ENCODE measurements at places on chromosomes 2 and 18. TPM values are rescaled to one million over a fixed set of nuclear protein-coding genes. Genes with fewer than 3 reads are reported as not detected.

GRCh38 chr2:215413484-215413777 lies 22.4 kb downstream of the FN1 start:
- DNase-seq, result no peak

GRCh38 chr2:53303012-53303578 lies 464.5 kb upstream of the CHAC2 start:
- no peak for DNase-seq

- no peak for DNase-seq
Measured at GRCh38 chr2:23499439-23499838, 114.5 kb downstream of the KLHL29 start.

DNA sequence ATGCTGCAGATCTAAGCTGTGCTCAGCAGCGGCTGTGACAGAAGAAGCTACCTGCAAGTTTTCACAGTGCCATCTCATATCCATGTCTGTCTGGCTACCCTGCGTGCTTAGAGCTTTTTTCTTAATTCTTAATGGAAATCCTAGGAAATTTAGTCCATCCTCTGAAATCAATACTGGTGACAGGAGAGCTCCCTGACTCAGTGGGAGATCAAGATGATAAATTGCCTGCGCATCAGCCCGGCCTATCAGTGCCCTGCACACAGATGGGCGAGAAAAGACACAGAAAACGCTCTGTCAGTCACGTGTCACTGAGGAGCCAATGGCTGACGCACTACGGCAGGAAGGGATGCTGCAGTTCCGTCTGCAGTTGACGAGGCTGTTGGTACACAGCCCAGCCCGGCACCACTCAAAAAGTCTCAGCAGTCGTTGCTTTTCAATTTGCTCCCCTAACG lies 819.6 kb upstream of the FSHR start:
- DNase-seq, result peak; percentile 83

DNA sequence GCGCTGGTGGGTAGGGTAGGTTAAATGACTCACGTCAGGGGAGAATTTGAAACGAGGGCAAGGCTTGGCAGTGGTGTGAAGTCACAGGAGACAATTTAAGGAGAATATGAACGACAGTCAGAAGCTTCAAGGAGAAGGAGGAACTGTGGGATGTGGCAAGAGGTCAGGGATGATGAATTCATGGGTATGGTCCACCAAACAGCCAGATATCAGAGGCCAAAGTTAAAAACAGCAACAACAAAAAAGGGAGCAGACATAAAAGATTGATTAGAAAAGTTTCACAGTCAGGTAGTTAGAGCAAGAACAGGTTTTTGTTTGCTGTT lies 1.4 kb upstream of the ZNF396 start:
- no peak for DNase-seq

DNA sequence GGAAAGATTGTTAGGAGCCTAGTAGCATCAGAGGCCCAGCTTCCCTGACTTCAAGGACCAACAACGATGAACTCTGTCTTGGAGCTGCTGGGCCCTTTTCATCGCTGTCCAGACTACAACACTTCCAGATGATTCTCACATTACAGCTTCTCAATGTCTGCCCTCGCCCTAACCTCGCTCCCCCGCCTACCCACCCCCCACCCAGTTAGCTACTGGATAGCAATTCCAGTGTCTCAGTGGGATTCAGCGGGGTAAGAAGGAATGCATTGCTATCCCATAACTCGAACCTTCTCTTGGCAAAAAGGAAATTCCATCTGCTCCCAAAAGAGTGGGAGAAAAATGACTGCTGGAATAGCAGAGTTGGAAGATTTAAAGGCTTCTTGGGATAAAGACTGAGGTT lies 65.0 kb downstream of the RPL37A start:
- no peak for DNase-seq

DNA sequence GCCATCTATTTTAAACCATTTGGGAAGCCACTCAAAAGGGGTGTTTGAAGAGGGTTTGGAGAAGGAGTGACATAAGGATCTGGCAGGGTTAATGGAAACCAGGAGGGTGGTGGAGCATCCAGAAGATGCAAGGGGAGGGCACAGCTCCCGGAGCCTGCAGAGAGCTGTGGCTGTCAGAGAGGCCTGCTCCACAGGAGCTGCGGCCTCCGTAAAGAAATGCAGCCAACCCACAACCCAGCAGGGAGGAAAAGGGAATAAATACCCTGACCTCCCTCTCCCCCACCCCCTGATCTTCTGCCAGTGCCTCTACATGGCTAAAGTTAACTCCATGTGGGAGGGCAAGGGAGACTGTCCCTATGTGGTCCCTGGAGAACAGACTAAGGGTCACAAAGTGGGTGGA lies 567.1 kb upstream of the POU3F3 start:
- DNase-seq, result no peak

DNA sequence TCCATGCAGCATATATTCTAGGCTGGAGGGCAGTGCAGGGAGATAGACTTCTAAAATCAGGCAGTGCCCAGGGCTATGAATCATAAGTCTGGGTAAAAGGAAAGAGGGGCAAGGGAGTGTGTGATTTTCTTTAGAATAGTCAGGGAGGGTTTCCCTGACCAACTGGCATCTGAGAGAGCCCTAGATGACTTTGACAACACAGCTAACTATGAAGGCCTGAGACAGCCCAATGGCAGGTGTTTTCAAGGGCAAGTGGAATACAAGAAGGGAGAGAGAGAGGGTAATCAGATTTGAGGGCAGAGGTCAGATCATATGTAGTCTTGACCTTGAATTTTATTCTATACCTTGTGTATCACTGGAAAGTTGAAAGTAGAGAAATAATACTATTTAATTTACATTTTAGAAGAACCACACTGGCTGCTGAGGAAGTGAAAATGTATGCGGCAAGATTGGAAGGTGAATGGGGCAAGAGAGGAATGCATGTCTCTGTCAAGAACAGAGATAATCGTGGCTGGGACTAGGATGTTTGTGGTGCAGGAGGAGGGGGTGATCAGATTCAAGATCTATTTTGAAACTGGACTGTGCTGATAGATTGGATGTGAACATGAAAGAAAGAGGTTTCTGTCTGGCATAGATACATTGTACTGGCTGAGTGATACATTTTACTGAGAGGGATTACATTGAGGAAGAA lies 1.9 kb upstream of the ITGB6 start:
- DNase-seq, result no peak

DNA sequence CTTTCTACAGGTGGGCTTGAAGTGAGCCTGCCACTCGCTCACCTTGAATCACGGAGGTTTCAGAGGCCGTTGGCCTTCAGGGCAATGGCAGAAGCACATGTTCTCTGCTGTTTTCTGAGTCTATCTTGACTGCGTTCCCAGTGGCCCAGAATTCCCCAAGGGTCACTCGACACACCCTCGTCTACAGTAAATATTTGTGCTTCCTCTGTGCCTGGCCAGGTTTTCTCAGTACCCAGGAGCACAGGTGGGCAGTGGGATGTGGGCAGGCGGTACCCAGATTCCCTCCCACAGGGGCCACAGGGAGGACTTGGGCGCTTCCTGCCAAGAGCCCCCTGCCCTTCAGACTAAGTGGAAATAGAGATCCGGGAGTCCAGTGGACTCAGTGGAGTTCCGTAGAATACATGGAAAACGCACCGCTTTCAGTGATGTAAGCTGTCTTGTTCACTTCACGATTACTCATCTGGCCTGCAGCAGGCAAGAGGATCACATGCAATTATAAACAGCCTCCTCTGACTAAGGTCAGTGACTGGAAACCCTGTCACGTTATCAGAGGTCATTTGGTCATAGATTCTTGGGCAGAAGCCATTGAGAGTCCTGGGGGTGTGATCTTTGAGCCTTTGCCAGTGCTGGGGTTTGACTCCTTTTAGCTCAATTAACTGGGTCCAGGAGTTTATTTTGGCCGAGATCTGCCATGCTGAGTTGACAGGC lies 179.8 kb downstream of the NEDD4L start:
- no peak for DNase-seq

DNA sequence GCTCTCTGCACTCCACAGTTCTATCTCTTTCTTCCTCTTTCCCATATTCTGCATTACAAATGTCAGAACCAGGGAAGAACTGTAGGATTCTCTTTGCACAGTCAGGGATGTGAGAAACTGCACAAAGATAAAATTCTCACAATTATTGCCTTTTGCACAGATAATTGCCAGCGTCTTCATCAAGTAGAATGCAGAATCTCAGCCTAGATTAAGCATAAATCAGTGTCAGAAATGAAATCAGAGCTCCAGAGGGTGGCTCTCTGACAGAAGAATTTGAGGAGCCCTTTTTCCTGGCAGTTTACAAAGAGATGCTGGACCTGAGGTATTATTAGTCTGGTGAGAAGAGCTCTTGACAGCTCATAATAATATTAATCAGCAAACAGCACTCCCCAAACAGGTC lies 173.1 kb downstream of the PTH2R start:
- no peak for DNase-seq

DNA sequence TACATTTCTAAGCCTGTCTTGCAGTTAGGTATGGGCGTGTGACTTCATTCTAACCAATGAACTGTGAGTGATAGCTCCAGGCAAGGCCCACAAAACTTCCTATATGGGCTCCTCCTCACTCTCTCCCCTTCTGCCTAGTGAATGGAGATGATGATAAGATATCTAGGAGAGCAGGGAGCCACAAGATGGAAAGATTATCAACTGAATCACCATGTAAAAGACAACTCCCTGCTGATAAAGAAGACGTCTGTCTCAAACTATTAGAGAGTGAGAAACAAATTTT lies 237.1 kb downstream of the GPD2 start:
- DNase-seq, result no peak

DNA sequence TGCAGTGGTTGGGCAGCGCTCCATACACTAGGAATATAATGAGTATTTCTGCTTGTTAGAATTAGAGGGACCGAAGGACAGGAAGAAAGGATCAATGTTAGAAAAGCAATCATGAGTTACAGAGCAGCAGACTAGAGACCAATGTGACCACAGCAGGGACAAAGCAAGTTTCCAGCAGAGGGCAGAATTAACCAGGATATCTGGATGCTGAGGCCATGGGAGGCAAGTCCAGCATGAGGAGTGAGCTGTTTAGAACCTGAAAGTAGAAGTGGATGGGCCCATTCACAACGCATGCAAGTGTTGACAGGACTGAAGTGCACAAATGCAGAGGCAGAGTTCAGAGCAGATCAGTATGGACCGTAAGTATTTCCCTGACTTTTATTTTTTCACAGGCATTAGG lies 910.4 kb upstream of the GYPC start:
- no peak for DNase-seq

DNA sequence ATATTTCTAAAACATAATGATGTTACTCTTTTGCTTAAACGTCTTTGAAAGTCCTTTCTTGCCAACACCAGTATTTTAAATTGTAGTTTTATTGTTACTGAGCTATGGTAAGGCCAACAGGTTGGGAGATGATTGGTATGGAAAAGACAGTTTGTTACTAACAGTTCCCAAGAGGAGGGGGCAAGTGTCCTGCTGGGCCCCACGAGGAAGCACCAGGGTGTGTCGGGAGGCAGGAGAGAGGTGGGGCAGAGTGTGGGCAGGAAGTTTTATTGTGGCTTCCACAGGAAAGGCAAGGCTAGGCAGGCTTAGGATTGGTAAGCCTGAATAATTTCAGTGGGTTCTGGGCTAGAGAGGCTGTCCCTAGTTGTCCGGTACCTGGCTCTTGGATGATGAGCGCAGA lies 134.3 kb downstream of the SOCS6 start:
- DNase-seq, result no peak

The AGXT gene
- not detected for total RNA-seq

The SIX3 gene
- not detected for total RNA-seq

The STRN gene
- 34.2 TPM for total RNA-seq

The PDE1A gene
- 15.1 TPM for total RNA-seq

The ACKR3 gene
- total RNA-seq, result 124 TPM

The DAPL1 gene
- total RNA-seq, result not detected
